ENCODE measurements at places on chromosomes 16 and 17. TPM values are rescaled to one million over a fixed set of nuclear protein-coding genes. Genes with fewer than 3 reads are reported as not detected.

CES3 gene
- total RNA-seq, result not detected

ITGAL gene
- not detected for total RNA-seq

G6PC1 gene
- total RNA-seq, result not detected

C16orf74 gene
- total RNA-seq, result 21.8 TPM

KRTAP3-1 gene
- total RNA-seq, result not detected

EVPLL gene
- not detected for total RNA-seq

BCL6B gene
- under 0.01 TPM for total RNA-seq

ALOXE3 gene
- under 0.01 TPM for total RNA-seq

CHD9 gene
- total RNA-seq, result 69.3 TPM

MRC2 gene
- total RNA-seq, result 226 TPM

CLDN6 gene
- 0.14 TPM for total RNA-seq

PLXDC1 gene
- 0.22 TPM for total RNA-seq

FBXW10B gene
- total RNA-seq, result 0.66 TPM
